ENCODE measurements at places on chromosomes 7 and 10.
A peak's percentile ranks its signal among the peaks of the same experiment; 100 is the strongest.

- DNase-seq = no peak
Observed at GRCh38 chr7:49791088-49791741, 17.8 kb downstream of the VWC2 start.

DNA sequence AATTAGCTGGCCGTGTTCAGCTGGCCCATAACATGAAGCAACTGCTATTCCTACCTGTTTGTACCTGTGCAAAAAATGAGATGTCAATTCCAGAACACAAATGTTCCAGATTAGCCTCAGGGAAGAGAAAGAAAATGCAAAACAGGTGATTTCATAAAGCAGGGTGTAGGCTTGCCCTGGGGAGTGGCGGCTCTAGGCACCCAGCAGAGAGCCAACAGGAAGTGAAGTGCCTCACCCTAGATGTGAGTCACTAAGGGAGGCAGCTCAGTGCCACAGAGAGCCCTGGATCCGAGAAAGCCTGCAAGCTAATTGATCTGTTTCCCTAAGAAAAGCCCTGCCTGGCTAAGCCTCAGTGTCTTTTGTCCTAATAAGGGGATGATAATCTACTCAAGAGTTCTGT lies 240.0 kb downstream of the ARHGAP21 start:
- DNase-seq = no peak

GRCh38 chr10:75291805-75292204 lies 56.0 kb upstream of the COMTD1 start:
- DNase-seq = no peak

GRCh38 chr7:157676001-157676400 lies 339.2 kb downstream of the DNAJB6 start:
- DNase-seq = no peak

DNA sequence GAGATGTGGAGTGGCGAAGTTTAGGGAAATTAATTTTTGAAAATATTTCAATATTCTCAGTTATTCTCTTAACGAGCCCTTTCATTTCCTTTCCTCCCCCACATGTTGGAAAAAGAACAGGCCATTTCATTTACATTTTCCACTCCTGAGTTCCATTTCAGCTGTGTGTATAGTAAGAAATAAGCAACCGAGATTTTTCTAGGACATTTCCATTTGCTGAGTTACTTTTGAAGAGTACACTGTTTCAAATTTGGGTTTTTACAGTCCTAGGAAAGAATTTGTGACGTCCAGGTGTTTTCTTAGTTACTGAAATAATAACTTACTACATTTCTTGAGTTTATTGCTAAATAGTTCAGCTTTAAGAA lies 1.2 kb downstream of the SEPTIN7 start:
- no peak for DNase-seq

GRCh38 chr10:60031664-60032063 lies 125.3 kb upstream of the CCDC6 start:
- DNase-seq = no peak

GRCh38 chr7:85954961-85955360 lies 688.7 kb upstream of the GRM3 start:
- no peak for DNase-seq

- DNase-seq = no peak
Observed at GRCh38 chr10:51462076-51462779, 237.2 kb downstream of the CSTF2T start.

GRCh38 chr10:78045237-78045636 lies 11.6 kb downstream of the RPS24 start:
- DNase-seq = peak; percentile 36

GRCh38 chr10:13716081-13717071 lies 129.6 kb downstream of the PRPF18 start:
- DNase-seq = no peak

- peak; percentile 51 for DNase-seq
Observed at GRCh38 chr7:151087245-151088018, 1.2 kb downstream of the AGAP3 start.

GRCh38 chr10:96047004-96047649 lies 3.7 kb downstream of the CCNJ start:
- no peak for DNase-seq

DNA sequence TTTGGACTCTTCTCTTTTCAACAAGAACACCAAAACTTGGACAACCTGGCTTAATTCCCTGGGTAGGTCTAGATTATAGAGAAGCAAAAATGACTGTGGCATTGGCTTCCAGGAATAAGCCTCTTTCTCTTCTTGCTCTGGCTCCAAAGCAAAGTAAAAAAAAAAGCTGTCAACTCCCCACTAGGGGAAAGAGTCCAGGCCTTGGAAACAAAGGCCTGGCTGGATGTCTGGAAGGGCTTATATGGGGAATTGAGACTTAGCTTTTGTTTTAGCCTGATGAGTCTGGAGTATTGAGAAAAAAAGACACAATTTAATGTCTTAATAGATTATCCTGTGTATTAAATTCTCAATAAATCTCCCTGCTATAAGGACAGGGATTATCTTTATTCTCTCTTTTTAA lies 300.6 kb downstream of the SORCS3 start:
- no peak for DNase-seq

- DNase-seq = peak; percentile 48
Observed at GRCh38 chr7:93890464-93891068, at the start of gene TFPI2. TFPI2 (minus strand) TSS chr7:93890753; CDS start chr7:93890678, 75 bp downstream.

GRCh38 chr10:124339119-124340032 lies 79.3 kb downstream of the OAT start:
- no peak for DNase-seq

DNA sequence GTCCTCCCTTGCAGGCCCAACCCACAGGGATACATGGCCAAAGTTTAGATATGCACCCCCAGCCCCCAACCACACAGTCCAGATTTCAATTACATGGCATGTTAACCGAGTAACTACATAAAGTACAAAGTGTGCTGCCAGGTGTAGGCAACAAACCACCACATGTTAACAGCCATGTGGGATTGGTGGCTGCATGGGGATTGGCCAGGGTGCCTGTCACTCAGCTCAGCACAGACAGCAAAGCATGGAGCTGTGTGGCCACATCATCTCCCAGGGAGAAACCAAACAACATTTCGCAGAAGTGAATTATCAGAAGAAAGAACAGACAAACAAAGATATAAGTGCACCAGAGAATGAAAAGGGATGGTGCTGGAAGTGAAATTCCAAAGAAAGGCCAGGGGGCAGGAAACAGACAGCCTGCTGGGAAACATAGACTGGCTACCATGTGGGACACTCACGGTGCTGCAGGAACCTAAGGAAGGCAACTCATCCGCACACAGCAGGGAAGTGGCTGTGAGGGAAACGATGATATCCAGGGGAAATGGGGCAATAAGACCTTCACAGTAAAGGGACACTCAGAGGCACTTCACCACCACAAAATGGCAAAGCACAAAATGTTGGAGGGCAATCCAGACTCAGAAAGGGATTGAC lies 171.2 kb downstream of the PTPRN2 start:
- no peak for DNase-seq

GRCh38 chr10:112768121-112768520 lies 181.9 kb upstream of the TCF7L2 start:
- no peak for DNase-seq

GRCh38 chr10:92268748-92269147 lies 22.1 kb downstream of the CPEB3 start:
- no peak for DNase-seq

- DNase-seq = no peak
Observed at GRCh38 chr10:98555021-98555619, 108.4 kb upstream of the HPS1 start.

GRCh38 chr7:139748373-139748765 lies 29.4 kb downstream of the HIPK2 start:
- peak; percentile 27 for DNase-seq

GRCh38 chr7:54563329-54563916 lies 21.2 kb downstream of the VSTM2A start:
- no peak for DNase-seq

GRCh38 chr7:150385302-150385723 lies 6.2 kb downstream of the ZNF775 start:
- no peak for DNase-seq

- no peak for DNase-seq
Observed at GRCh38 chr7:1150400-1151002, 9.5 kb downstream of the ZFAND2A start.

DNA sequence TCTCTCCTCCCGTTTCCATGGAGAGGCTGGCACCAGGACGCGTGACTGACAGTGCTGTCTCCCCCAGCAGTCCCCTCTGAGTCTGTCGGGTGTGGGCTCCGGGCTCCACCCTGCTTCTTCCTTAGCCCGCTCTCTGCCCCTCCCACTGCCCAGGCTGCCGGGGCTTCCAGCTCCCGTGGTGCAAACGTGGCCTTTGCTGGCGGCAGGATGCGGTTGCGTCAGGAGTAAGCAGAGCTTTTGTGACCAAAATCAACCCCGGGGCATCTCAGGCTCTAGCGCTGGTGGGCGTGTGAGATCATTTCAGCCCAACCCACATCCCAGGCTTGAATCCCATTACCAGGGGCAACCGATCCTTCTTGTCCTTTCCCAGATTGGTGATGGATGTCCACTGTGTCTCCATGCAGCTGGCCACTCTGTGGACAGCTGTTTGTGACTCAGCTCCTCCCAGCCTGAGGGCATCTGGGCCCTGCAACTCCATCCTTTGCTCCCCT lies 28.2 kb downstream of the PTPRE start:
- DNase-seq = no peak

DNA sequence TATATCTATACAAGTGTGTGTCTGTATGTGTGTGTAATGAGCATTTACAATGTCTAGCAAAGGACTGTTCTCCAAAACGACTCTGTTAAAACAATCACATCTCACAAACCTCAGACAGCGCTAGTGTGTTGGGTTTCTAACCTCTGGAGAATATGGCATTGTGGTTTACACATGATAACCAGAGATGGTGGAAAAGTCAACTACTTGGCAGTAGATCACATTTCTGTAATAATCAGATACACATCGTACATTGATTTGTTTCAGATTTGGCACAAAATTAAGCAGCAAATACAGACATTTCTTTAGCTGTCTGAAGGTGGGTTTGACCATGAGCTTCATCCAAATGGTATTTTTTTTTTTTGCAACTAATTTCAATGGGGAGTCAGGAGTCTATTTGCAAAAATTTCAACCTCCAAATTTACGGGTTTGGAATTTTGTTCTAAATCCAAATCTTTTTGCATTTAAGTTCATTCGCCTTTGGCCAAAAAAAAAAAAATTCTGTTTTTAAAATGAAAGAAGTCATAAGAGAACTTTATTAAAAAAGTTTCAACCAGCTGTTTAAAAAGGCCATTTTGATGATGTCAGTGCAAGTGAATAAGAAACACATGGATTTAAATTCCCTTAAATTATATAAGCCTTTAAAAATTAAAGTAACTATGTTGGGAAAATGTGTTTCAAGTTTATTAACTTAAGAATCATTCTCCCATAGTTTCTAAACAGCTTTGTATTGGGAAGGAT lies 127.8 kb downstream of the TMEM26 start:
- no peak for DNase-seq

DNA sequence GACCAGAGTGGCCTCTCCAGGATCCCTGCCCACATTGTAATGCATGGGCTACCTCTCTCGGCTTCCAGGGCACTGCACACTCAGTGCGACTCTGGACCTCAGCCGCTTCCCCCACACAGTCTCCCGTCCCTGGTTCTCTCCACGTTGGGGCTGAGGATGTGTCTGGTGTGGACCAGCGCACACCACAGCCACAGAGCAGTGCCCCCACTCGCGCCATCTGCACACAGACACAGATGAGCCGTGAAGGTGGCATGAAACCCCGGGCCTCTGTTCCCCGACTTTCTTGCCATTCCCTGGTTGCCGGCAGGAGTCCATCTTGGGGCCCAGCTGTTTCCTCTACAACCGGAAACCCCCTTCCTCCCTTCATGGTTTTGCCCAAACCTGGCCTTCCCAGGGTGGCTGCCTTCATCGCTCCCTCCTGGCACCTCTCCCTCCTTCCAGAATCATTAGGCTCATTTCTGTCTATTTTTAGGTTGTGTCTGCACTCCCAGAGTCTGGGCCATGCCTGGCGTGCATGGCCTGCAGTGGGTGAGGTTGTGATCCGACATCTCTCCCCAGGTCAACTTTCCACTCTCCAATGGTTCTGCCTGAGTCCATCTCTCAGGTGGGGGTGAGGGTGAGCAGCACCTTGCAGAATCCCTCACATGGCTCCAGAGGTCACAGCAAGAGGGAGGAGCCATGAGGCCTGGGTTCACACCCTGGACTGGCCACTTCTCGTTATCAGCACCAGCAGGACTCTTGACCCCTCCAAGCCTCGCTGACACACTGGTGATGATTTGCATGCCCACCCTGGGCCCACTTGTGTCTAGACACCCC lies 10.1 kb downstream of the RASGEF1A start:
- no peak for DNase-seq

- DNase-seq = no peak
Observed at GRCh38 chr10:49050906-49051305, 64.4 kb downstream of the VSTM4 start.

GRCh38 chr10:128860574-128860973 lies 606.5 kb upstream of the MGMT start:
- DNase-seq = no peak

DNA sequence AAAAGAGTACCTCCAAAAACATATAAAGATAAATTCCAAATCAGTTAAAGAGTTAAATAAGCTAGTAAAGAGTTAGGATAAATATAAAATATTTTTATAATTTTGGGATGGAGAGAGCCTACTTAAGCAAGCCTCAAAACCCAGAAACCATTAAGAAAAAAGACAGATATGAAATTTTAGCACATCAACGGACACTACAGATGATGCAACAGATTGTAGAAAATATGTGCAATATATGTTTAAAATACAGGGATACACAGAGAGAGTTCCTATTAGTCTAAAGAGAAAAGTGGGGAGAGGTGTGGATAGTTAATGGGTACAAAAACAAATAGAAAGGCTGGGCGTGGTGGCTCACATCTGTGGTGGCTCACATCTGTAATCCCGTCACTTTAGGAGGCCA lies 23.6 kb upstream of the USP54 start:
- no peak for DNase-seq

DNA sequence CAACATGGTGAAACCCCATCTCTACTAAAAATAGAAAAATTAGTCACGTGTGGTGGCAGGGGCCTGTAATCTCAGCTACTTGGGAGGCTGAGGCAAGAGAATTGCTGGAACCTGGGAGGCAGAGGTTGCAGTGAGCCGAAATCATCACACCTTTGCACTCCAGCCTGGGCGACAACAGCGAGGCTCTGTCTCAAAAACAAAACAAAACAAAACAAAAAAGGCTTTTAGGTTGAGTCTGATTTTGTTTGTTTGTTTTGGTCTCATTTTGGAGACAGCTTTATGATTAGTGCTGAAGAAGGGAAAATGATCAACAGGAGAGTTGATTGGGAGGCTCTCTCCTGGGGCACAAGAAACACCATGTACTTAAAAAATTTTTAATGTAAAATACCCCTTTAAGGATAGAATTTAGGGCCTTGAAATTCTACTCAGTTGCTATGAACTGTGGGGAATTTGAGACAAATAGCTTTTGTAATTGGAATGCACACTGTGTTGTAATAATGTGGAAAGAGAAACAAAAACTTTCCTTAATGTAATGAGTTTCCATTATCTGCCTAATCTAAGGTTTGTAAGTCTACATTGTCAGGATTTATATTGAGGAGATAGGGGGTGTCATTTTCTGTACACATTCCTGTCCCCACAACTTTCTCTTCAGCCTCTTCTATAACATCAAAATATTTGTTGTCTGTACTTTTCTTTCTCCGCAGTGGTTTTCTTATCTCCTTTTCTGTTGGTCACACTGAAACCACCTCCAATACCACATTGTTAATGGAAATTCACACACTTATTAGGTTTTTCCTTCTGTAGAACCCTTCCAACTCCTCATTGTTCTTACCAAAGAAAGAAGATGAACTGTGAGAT lies 41.3 kb downstream of the ARID5B start:
- peak; percentile 25 for DNase-seq

GRCh38 chr7:25893436-25893835 lies 258.6 kb upstream of the NFE2L3 start:
- DNase-seq = no peak

Data from stimulated activated naive CD8-positive, alpha-beta T cell treated with anti-CD3 and anti-CD28 coated beads, Interleukin-15, Interleukin-2, amounts not matched to agents 100 U/mL and 50 U/mL, for 24 hours (primary cell).